H1 (cell line): ENCODE measurements at places on chromosomes 3 and 15. TPM values are rescaled to one million over a fixed set of nuclear protein-coding genes. Genes with fewer than 3 reads are reported as not detected.

- H3K36me3 ChIP-seq = no peaks in the 10 kb centered on the region
- no peaks in the 10 kb centered on the region for H3K27me3 ChIP-seq
- no peak overlapping the region for H3K4me3 ChIP-seq
- H3K4me1 ChIP-seq = no peaks in the 10 kb centered on the region
- no peak for DNase-seq
Observed at GRCh38 chr3:138817695-138818094, 17.0 kb downstream of the PIK3CB start.

Gene USP8
- 57.5 and 66.2 TPM in 2 replicates for total RNA-seq

DNA sequence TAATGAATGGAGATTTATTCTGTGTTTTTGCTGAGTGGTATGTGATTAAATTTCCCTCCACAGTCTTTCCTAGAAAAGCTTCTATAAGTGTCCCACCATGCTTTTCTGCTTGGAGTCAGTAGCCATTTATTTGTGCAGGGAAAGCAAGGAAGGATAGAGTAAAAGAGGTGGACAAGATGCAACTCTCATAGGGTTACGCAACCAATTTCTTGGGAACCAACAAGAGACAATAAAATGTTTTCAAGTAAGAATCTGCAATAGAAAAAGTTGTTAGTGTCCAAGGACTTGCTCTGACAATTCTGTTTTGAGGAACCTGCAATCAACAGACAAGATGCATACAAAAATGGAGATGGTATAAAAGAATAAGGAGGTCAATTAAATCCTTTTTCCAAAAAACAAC lies 153.8 kb upstream of the MITF start:
- H3K27ac ChIP-seq = no peak overlapping the region
- no peak for DNase-seq
- no peaks in the 10 kb centered on the region for H3K36me3 ChIP-seq
- peaks cover 1% of the 10 kb centered on the region for H3K27me3 ChIP-seq
- H3K4me1 ChIP-seq = no peaks in the 10 kb centered on the region

Gene SLC27A2
- total RNA-seq = 5.8 TPM in 2 replicates

- no peaks in the 10 kb centered on the region for H3K36me3 ChIP-seq
- H3K27ac ChIP-seq = no peak overlapping the region
- H3K27me3 ChIP-seq = no peaks in the 10 kb centered on the region
- no peak overlapping the region for H3K4me3 ChIP-seq
- no peaks in the 10 kb centered on the region for H3K4me1 ChIP-seq
Observed at GRCh38 chr3:18890449-18890848, 257.9 kb upstream of the KCNH8 start.
